NCI-H2227 treated with DMSO at 0.1 percent for 48 hours (cell line): ENCODE measurements at places on chromosomes 12 and 14.

DNA sequence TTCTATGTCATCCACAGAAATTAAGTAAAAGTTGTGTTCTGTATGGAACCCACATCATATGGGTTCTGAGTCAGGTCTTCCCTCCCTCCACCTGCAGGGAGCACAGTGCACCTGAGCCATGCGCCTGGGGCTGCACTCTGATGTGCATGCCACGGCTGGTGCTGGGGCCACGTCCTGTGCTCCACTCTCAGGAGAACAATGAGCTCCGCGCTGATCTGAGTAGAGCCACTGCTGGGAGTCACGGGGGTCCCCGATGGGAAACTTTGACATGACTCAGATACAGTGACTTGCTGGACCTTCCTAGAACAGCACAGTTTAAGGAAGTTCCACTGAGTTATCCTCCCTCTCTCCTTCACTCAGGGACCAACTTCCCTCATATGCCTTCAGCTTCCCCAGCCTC, 683.4 kb downstream of the TMEM121 start:
- no peak for DNase-seq

DNA sequence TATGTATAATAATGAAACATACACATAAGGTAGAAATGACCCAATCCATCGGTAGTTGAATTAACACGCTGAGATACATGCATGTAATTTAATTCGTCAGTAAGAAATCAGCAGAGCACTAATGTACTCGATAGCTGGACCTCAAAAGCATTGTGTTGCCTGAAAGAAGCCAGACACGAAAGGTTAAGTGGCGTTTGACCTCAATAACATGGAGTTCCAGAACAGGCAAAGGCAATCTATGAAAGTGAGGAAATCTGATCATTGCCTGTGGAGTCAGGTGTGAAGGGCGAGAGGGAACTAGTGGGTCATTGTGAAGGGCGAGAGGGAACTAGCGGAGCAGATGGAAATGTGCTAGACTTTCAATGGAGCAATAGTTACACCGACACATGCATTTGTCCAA, 970.4 kb upstream of the TMEM132C start:
- DNase-seq: no peak

GRCh38 chr12:69908203-69908602, 83.2 kb downstream of the MYRFL start:
- DNase-seq: no peak

GRCh38 chr12:65948320-65949008, 124.2 kb downstream of the HMGA2 start:
- no peak for DNase-seq

GRCh38 chr12:116515684-116516083, 43.5 kb upstream of the MAP1LC3B2 start:
- DNase-seq: no peak

DNA sequence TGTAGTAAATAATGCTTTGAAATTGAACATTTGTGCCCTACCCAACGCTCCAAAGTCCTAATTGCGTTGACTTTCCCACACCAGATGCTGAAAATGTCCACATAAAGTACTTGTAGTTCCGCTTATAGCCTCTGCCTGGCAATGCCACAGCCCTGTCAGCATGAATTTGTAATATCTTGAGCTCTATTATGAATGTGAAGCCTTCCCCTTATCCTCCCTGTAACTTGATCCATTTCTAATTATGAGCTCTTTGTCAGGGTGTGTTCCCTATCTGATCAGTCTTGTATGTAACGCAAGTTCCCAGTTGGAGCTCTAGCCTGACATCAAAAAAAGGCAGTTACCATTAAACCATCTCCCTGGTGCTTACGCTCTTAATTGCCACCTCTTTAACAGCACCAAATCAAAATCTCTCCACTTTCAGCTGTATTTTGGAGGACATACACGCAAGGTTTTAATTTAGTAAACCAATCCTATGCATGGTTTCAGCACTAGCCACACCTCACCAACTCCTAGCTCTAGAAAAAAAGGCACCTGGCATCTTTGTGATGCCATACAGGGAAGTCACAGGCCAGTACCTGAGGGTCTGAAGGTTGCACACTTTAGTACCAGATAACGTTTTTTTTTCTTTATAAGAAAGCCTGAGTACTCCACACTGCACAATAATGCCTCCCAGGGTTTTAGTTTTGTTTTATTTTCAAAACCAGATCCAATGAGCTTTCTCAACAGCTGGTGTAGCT, 69.3 kb downstream of the EEA1 start:
- peak; percentile 39 for DNase-seq

- DNase-seq: no peak
These were observed 24.8 kb downstream of the ATF7 start for GRCh38 chr12:53601296-53601847.

GRCh38 chr14:53186532-53186931, 33.4 kb upstream of the DDHD1 start:
- DNase-seq: no peak

DNA sequence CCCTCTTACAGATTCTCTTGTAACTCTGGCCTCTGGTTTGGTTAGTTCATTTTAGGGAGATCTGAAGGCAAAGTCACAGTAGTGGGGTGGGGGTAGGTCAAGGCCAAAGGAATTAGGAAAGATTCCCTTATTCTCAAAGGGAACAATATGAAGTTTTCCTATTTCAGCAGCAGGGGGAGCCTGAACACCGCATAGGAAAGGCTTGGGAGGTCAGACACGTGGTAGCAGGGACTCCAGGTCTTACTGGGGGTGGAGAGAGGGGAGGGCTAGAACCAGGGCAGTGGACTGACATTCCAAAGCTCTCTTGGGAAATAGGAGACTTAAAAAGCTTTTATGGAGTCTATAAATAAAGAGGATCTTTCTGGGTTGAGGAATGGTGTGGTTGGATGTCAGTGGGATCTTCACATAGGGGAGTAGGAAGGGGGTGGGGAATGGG, 1.3 kb downstream of the ZC3H10 start:
- DNase-seq: peak; percentile 56

GRCh38 chr12:50685641-50686040, 78.3 kb upstream of the ATF1 start:
- no peak for DNase-seq

GRCh38 chr12:60059180-60059579, 463.4 kb downstream of the SLC16A7 start:
- no peak for DNase-seq

GRCh38 chr14:68809524-68809923, 16.7 kb upstream of the ZFP36L1 start:
- DNase-seq: no peak

GRCh38 chr14:99378782-99379214, 101.9 kb downstream of the SETD3 start:
- DNase-seq: no peak

DNA sequence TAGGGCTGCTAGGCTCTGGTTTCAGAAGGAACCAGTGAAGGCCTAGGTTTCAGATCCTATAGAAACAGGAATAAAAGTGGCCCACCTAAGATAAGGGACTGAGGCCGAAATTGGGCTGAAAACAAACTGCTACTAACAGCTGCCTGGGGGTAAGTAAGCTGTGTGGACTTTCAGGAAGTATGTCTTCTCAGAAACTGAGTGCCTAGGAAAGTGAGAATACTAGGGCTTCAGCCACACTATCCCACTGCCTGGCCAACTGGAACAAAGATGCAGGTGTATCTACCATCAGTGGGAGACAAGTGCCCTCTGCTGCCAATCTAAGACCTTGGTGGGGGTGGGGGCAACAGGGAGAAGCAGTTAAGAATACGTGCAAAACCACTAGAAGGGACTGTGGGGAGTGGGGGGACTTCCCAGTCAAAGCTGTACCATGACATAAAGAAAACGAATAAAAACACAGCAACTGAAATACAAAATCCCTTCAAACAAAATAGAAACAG, 82.5 kb downstream of the MED13L start:
- no peak for DNase-seq

DNA sequence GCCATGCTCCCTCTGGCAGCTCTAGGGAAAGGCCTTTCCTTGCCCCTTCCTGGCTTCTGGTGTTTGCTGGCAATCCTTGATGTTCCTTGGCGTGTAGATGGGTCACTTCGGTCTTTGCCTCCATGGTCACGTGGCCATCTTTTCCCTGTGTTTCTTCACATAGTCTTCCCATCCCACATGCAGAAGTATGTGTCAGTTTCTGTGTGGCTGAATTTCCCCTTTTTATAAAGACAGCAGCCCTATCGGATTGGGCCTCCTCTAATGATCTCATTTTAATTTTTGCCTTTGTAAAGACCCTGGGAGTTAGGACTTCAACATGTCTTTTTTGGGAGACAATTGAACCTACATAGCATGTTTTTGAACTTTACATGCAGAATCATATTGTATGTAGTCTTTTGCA, 107.2 kb upstream of the FGD4 start:
- DNase-seq: no peak

GRCh38 chr12:96247563-96247962, 53.4 kb downstream of the ELK3 start:
- DNase-seq: no peak

DNA sequence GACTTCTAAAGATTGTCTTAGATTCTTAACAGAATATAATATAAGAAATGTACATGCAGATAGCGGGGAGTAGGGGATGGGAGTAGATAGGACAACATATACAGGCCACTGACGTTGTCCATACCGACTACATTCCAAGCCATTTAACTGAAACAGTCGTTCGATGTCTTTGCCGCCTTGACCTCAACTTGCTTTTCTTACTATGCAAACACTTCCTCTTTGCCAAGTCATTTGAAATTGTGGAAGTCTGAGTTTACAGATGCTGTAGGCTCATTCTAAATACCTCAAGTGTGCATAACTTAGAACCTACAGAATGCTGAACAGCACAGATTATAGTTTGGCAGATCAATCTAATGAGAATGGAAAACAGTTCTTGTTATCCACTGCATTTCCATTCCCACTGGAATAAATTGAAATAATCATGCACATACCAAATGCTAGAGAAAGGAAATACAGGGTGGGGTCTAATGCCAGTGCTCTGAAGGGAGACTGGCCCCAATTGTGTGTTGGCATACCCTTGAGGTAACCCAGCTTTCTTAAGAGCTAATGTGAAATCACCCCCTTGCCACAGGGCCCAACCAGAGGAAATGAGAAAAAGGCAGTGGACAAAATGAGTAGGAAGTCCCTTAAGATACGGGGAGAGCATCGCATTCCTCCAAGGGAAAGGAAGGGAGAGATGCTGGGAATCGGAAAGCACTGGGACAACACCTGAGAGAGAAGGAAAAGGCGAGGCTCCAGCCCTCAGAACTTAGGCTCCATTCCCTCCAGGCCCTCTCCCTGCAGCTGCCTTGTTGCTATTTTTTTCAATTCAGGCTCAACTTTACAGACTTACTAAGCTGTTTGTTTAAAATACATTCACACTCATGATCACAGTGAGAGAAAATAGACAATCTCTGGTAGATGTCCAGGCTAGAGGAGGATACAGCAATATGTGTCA, 380.9 kb upstream of the TMTC1 start:
- DNase-seq: no peak

GRCh38 chr12:80581783-80582182, 125.7 kb upstream of the MYF6 start:
- DNase-seq: no peak

DNA sequence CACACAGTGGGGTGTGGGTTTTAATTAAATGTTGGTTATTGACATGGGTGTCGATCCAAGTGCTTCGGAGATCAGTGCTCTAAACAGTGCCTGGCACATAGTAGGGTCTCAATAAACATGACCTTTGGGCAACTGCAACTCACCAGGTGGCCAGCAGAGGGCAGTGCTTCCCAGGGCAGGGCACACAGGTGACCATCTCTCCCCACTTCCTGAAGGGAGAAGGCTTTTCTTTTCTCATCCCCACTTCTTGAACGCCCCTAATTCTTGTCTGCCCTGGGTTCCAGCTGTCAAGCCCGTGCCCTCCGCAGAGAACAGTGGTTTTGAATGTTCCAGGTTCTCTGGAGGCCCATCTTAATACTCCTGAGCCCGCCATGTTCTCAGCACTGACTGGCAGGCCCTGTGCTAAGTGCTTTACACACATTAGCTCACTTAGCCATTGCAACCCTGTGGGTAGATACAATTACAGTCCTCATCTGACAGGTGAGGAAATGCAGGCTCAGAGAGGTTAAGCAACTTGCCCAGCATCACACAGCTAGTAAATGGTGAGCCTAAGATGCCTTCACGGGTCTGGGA, 16.3 kb downstream of the RAPGEF3 start:
- no peak for DNase-seq

DNA sequence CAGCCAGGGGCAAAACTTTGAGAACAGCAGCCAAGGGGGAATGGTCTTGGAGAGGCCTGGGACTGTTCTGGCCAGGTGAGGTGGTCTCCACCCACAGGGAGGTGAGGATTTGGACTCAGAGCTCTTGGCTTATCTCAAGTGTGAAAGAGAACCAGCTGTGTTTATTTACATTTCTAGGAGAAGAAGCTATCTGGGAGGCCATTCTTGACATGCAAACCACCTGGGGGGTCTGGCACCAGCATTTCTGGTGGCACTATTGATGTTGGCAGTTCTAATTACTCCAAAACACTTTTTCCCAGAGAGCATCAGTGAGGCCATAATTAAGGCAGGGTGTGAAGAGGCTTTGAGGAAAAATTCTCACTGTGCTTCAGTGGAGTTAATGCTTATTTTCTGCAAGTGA, 95.1 kb downstream of the CAND1 start:
- no peak for DNase-seq

- peak; percentile 37 for DNase-seq
These were observed at the start of gene LRP10 for GRCh38 chr14:22871224-22872032. TSS of gene LRP10 (plus strand) at chr14:22871740. CDS start at chr14:22872304, 564 bp downstream.

GRCh38 chr14:33240466-33240865, 301.8 kb downstream of the NPAS3 start:
- no peak for DNase-seq

DNA sequence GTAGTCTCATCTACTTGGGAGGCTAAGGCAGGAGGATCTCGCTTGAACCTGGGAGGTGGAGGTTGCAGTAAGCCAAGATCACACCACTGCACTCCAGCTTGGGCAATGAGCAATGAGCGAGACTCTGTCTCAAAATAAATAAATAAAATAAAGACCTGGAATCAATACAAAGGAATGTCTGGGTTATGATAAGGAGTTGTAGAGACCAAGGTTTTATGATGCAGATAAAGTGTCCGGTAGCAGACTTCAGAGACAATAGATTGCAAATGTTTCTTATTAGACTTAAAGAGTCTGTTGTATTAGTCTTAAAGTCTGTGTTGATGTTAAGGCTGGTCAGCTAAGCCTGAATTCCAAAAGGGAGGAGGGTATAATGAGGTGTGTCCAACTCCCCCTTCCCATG, 35.2 kb upstream of the RNASE1 start:
- no peak for DNase-seq

DNA sequence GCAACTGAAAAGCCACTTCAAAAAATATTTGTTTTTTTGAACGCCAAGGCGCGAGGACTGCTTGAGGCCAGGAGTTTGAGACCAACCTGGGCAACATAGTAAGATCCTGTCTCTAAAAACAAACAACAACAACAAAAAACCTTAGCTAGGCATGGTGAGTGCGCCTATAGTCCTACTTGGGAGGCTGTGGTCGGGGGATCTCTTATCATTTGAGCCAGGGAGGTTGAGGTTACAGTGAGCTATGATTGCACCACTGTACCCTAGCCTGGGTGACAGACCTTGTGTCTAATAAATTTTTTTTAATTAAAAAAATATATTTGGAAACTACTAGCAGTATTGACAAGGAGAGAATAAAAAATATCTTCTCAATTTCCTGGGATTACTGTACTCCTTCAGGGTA, 113.1 kb downstream of the TRAFD1 start:
- no peak for DNase-seq
